ENCODE measurements at places on chromosomes 2 and 18.
A peak's percentile ranks its signal among the peaks of the same experiment; 100 is the strongest.

DNA sequence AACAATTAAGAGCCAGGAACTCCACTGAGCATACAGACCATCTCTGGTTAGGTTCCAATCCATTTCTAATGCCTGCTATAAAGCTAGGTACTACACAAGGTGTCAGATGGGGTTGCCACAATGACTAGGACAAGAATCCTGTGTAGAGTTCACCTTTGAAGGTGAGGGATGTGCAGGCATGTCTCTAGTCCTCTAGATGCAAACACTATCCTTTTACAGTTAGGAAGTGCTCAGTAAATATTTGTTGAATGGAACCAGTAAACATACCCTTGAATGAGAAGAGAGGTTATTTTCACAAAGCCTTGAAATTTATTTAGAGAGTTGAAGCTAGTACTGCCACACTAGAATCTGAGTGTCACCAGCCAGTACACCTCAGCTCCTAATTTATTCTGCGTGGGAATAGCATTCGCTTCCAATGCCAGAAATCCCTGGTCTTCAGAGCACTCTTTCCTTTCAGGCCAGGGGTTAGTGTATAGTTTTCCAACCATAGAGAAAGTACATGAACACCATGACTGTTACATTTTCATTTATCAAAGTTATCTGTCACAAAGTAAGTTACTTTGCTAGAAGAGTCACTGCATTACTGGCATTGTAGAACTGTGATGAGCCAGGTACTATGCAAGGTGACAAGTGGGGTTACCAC, 48.3 kb downstream of the STAT1 start:
- DNase-seq: no peak

DNA sequence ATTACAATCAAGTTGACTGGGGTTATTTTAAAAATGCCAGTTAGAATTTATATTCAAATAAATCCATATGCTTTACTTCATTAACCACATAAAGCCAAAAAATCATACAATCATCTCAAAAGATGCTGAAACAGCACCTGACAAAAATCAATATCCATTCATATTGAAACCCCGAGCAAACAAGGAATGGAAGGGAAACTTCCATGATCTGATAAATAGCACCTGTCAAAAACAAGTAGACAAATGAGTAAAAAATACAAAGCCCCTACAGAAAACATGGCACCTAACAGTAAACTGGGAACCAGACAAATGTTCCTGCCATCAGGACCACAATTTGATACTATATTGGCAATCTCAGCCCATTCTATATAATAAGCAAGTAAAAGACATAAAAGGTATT, 227.5 kb downstream of the HDAC4 start:
- no peak for DNase-seq

GRCh38 chr2:177326005-177326404, 61.5 kb upstream of the NFE2L2 start:
- DNase-seq: no peak

DNA sequence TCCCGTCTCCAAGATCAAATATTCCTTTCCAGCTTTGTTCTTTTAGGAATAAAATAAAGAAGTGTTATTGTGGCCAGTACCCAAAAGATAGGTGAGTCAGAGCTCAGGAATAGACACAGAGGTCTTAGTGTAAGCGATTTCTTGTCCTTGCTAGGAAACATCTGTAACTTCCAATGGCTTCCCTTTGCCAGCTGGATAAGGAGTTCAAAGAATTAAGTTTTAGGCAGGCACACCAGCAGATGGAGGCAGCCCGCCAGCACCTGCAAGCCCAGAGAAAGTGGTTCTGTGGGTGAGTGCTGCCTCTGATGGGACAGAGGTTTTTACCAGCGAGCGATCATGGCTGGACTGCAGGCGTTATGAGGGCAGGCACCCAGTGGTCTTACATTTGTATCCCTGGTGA, 125.4 kb downstream of the MGAT5 start:
- no peak for DNase-seq

DNA sequence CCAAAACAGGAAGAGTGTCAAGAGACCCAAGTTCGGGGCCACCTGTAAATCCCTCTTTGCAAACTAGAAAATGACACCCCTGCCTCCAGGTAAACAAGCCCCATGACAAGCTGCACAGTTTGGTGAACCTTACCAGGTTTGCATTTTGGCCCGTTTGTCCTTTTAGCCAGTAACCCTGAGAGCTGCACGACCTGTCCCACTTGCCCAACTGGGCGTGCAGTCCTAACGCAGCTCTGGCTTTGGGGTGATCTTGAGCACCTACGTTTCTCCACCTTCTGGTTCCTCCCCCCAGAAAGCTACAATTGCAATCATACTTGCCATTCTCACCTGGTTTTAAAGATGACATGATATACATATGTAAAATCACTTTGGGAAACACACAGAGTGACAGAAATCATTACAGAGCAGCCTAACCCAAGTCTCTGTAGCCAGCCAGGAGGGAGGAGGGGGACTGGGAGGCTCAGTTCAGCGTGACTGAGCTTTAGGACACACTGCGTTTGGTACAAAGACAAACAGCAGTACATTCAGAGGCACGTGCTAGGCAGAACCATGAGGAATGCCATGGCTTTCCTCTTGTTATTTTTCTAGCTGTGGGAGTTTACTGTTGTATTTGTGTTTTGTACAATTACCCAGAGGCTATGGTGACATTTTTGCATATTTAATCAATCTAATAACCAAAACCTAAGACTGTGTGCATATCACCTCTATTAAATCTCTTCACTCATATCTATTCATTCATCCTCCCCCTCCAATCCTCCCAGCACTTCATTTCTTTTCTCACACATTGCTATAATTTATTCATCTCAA, 304.0 kb downstream of the IRS1 start:
- DNase-seq: no peak

- DNase-seq: no peak
Observed at GRCh38 chr18:74413836-74414235, 43.3 kb downstream of the DIPK1C start.

DNA sequence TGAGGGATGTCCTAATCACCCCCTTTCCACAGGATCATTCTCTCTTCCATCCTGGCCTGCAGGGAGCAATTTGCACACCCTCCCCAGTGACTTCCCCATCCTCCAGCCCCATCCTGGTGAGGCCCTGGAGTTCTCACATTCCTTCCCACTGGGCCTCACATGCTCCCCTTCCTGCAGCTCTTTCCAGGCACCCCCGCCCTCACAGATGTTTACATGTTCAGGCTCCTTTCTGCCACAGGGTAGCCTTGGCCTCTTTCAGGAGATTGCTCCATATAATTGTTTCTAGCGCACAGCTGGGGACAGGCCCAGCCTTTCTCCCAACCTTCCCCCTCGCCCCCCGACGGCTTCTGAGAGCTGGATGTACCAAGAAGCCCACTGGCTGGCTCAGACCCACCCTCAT, 288.4 kb upstream of the TRIB2 start:
- DNase-seq: no peak

GRCh38 chr2:55430211-55430975, 10.7 kb upstream of the CCDC88A start:
- no peak for DNase-seq

- no peak for DNase-seq
Observed at GRCh38 chr18:5286525-5286924, 9.0 kb downstream of the ZBTB14 start.

DNA sequence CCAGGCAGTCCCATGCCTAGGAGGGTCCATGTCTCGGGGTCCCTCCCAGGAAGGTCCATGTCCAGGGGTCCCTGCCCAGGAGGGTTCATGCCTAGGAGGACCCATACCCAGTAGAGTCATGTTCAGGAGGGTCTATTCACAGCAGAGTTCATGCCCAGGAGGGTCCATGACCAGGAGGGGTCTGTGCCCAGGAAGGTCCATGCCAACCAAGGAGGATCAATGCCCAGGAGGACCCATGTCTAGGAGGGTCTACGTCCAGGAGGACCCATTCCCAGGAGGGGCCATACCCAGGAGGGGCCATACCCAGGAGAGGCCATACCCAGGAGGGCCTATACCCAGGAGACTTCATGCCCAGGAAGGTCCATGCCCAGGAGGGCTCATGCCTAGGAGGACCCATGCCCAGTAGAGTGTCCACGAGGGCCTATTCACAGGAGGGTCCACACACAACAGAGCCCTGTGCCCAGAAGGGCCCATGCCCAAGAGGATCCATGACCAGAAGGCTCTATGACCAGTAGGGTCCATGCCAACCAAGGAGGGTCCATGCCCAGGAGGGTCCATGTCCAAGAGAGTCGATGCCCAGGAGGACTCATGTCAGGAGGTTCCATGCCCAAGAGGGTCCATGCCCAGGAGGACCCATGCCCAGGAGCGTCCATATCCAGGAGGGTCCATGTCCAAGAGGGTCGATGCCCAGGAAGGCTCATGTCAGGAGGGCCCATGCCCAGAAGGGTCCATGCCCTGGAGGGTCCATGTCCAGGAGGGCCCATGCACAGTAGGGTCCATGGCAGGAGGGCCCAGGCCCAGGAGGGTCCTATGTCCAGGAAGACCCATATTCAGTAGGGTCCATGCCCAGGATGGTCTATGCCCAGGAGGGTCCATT, 10.1 kb downstream of the GPR35 start:
- DNase-seq: no peak

DNA sequence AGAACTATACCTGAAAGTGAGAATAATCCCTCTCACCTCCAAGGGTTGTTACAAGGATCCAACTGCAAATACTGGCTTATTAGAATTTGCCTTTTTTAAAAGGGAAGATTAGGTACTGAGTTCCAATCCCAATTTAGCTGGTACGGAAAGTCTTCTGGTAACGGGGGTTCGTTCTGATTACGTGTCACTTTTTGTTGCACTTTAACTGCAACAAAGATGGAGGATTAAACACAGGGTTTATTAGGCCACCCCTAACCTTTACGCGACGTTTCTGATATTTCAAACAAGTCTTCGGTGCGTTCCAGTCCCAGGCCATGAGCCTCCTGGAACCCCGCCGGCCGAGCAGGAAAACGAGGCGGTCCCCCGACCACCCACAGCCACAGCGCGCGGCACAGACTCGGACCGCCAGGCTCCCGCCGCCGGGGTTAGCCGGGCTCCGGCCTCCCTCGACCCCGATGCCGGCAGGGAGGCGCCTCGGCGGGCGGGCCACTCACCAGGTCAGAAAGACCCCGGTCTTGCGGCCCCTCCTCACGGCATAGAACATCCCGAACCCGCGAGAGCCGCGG, 411 bp downstream of the RNASEH1 start:
- DNase-seq: no peak

GRCh38 chr2:237278568-237278967, 135.4 kb downstream of the COL6A3 start:
- peak; percentile 2 for DNase-seq

DNA sequence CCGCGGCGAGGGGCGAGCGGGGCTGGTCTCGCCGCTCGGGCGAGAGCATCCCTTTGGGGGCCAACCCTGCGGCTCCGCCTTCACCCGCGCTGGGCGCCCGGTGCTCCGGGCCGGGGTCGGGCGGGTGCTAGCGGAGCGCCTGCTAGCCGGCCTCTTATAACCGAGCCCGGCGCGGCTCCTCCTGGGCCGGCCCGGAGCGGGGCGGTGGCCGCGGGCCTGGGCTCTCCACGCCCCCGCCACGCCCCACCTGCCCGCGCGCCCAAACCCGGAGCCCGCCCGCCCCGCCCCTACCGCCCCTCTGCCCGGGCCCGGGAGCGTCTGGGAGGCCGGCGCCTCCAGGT, at the start of gene FOXI3:
TSS of gene FOXI3 (minus strand) at position 129 of the 341 bp plus-strand sequence. CDS start 158 bp downstream, outside the sequence.
- no peak for DNase-seq

- no peak for DNase-seq
Observed at GRCh38 chr2:47401789-47402554, 984 bp upstream of the MSH2 start.

DNA sequence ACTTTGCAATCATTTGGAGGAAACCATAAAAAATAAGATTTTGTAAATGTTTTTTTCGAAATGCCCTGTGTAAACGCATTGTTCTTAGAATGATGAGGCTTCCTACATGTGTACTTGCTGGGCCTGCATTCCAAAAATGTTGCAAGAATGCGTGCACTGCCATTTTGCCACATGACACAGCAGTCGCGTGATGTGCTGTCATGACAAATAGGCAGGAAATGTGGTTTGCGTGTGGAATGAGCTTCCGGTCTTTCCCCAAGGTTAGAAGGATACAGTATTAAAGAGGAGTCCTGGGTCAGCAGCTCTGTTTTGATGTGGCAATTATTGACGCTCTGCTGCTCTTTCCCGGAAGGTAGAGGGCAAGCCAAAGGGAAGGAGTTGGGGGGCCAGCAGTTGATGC, 18.1 kb upstream of the SERPINB2 start:
- no peak for DNase-seq

DNA sequence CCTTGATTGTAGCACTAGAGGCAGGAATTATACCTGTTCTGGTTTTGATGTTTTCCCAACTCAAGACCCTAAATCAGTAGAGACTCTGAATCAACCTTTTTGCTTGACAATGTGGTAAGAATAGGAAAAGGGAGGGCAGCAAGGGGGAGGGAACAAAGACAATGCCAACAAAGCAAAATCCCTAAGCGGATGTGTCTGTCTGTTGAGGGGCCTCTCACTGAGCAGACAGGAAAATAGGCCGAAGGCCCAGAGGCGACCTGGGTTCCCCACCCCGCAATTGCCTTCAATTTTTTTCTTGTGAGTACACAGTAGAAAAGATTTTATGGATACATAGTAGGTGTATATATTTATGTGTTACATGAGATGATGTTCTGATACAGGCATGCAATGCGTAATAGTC, 75.6 kb downstream of the MAP4K4 start:
- DNase-seq: no peak

DNA sequence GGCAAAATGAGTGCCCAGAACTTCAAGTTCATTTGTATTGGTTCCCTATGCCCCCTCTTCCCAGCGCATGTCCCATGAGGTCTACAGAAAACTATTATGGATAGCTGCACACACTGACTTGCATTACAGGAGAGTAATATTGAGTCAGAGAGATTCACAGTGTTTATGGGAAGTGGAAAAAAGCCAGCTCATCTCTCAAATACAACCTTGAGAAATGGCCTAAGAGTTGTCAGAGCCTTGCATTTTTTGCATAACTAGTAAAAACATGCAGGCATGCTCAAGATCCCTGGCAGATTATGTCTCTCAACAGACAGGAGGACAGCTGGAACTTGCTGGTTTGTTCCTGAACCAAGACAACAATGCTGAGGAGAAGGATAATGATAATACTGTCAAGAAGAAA, 1292.8 kb downstream of the DSC3 start:
- no peak for DNase-seq

- DNase-seq: no peak
Observed at GRCh38 chr2:121234791-121235190, 50.2 kb downstream of the TFCP2L1 start.

- DNase-seq: peak; percentile 20
Observed at GRCh38 chr18:47594621-47595086, 335.8 kb downstream of the SMAD2 start.

GRCh38 chr2:167764772-167765341, 482.5 kb downstream of the STK39 start:
- DNase-seq: no peak

DNA sequence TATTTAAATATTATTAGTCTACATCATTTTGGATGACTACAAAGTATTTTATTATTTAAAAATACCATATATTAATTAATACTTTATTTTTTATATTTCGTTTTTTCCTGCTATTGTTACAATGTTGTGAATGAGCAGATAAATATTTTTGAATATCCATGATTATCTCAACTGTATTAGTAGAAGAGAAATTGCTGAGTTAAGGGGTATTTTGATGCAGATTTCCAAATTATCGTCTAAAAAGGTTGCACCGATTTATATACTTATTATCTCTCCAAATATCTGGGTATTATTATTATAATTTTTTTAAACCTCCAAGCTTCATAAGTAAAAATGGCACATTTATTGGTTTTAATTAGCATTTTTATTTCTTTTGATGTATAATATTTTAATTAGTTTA, 8.9 kb upstream of the IL1RL1 start:
- no peak for DNase-seq

GRCh38 chr2:37665604-37666362, 5.7 kb downstream of the CDC42EP3 start:
- DNase-seq: no peak
